ENCODE measurements at places on chromosomes 13 and 19.

GRCh38 chr19:29212356-29212647, 649 bp downstream of the UQCRFS1 start:
- peak; percentile 35 for DNase-seq

DNA sequence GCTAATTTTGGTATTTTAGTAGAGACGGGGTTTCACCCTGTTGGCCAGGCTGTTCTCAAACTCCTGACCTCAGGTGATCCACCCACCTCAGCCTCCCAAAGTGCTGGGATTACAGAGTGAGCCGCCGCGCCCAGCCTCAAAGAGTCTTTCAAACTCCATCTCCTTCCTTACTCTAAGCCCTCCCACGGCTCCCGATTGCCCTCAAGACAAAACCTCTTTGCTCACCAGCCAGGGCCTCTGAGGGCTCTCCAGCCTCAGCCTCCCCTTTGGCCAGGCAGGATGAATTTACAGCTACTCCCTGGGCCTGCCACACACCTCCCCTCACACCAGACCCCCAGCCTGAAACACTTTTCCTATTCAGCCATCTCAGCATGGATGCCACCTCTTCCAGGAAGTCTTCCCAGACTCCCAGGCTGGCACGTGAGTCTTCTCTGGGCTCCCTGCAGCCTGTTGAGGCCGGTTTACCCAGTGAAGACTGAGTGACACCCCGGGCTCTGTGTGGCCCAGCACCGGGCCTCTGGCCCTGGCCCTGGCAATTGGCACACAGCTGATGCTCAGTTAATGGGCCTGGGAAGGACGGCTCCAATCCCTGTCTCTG, 7.6 kb downstream of the PRSS57 start:
- DNase-seq = no peak

- peak; percentile 62 for DNase-seq
Observed at GRCh38 chr19:45676851-45677263, 8.8 kb downstream of the GIPR start.

DNA sequence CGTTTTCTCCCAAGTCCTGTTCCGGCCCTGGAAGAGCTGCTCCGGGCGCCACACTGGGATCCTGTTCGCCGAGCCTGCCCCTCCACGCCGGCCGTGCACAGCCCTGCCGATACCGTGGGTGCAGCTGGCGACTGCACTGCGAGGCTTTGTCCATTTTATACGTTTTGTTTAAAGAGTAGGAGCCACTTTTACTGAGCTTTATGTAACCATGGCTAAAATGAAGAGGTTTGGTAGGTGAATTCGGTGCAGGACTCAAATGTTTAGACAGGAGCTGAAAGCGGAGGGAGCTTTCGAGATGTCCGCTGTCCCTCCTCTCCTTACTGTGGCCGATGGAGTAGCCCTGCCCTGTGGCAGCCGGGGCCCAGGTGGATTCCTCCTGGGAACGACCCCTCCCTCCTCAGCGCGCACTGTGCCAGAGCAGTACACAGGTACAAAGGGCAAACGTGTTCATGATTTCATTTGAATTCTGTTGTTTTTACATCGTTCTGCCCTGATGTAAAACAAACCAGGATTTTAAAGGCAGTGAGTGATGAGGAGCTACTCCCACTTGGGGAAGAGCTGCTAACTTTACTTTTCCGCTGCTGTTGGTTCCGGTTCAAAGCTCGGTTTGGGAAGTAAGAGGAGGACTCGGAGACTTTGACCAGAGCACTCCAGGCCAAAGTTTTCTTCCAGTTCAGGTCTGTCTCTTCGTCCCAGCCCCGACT, 1.7 kb downstream of the COL4A2 start:
- DNase-seq = no peak

GRCh38 chr19:29662604-29663404, 2.5 kb upstream of the PLEKHF1 start:
- no peak for DNase-seq

- no peak for DNase-seq
Observed at GRCh38 chr13:33970746-33971561, 153.0 kb downstream of the RFC3 start.

GRCh38 chr13:34803756-34804155, 138.3 kb upstream of the NBEA start:
- no peak for DNase-seq

DNA sequence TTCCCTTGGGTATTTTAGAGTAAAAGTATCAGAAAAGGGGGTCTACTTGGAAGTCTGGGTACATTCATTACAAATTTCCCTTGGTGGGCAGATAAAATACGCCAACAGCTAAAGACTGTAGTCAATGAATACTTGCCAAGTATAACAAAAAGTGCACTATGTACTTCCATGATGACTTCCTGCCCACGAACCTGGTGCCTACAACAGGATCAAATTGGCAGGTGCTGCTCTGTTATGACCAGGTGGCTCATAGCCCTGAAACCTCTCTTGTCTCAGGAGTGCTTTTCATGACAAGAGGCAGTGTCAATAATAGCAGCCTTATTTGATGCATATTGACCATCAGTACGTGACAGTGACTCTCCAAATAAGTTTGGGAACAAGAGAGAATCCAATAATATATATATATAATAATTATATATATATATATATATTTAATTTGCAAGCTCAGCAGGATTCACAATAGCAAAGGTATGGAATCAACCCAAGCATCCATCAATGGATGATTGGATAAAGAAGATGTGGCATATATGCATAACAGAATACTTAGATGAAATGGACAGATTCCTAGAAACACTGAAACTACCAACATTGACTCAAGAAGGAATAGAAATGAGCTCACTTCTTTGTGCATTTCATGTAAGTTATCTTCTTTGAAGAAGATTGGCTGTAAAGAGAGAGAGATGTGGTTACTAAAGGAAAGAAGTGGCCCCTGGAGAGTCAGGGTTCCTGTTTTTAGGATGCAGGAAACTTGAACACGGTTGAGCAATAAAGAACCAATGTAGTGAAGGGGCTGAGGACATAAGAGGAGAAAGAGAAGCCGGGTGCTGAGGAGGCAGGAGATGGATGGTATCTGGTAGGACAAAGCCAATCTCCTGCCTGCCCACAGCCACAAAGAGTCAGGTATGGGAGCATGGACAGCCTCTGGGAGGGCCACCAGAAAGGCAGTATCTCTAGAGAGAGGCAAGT, 52.0 kb upstream of the GTF2F2 start:
- no peak for DNase-seq

- no peak for DNase-seq
Observed at GRCh38 chr13:36341718-36342117, 4.5 kb downstream of the SPART start.

GRCh38 chr13:44093607-44094564, 214.2 kb downstream of the LACC1 start:
- DNase-seq = no peak

DNA sequence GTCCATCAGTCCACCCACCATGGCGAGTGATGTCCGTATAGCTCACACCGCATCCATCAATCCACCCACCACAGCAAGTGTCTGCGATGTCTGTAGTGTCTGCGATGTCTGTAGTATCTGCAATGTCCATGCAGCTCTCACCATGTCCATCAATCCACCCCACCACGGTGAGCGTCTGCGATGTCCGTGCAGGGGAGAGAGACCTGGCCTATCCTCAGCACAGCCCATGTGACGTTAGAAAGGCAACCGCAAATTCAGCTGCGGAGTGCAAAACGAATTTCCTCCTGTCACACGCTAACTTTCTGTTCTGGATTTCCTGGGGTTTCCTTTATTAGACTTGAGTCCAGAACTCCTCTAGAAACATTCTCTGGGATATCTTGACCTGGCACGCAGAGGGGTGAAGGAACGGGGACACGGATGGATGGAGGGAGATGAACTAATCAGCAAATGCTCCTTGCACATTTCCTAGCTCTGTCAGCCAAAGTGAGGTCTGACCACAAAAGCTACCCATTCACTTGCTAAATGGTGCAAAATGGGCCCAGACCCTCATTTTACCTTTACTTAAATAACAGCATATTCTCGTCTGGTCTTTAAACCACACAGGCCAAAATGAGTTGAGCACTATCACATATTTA, 18.3 kb downstream of the RASA3 start:
- no peak for DNase-seq

- no peak for DNase-seq
Observed at GRCh38 chr19:695352-695949, at the start of gene PRSS57. Gene PRSS57 (minus strand): TSS chr19:695452. CDS start chr19:695430, 22 bp downstream.

DNA sequence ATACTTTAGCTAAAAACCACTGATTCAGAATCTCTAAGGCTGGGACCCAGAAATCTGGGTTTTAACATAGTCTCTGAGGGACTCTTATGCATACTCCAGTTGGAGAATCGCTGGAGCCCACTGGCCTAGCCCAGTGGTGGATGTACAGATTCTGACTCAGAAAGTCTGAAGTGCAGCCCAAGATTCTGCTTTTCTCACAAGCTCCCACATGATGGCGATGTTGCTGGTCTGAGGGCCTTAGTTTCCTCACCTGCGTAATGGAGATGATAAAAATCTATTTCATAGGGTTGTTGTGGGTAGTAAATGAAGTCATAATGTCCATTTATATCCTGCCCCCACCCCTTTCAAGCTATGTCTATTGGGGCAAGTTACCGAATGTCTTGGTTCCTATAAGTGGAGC, 7.7 kb upstream of the CDADC1 start:
- DNase-seq = peak; percentile 57
